ENCODE measurements at places on chromosomes 12 and 14.

- DNase-seq, result no peak
These were observed 21.5 kb downstream of the CACNA2D4 start for GRCh38 chr12:1896964-1897363.

DNA sequence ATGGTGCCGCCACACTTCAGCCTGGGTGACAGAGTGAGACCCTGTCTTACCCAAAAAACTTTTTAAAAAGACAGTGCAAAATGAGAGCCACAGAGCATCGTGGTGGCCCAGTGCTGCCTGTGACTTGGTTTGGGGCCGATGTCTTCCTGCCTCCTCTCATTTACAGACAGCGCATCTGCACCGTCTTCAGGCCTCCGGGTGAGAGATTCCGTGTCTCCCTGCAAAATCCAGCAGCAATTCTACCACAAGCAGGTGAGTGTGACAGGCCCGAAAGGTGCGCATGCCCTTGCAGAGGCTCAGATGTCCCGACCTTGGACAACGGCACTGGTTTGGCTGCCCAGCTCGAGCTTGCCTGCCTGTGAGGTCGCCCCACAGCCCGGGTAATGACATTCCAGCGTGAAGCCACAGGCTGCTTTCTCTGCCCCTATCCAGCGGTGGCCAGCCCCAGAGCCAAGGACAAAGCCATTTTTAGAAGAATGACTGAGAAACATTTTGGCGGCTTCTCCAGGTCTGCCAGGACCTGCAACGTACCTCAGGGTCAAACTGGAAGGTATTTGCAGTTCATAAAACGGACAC lies 70.3 kb upstream of the RFLNA start:
- DNase-seq, result no peak

DNA sequence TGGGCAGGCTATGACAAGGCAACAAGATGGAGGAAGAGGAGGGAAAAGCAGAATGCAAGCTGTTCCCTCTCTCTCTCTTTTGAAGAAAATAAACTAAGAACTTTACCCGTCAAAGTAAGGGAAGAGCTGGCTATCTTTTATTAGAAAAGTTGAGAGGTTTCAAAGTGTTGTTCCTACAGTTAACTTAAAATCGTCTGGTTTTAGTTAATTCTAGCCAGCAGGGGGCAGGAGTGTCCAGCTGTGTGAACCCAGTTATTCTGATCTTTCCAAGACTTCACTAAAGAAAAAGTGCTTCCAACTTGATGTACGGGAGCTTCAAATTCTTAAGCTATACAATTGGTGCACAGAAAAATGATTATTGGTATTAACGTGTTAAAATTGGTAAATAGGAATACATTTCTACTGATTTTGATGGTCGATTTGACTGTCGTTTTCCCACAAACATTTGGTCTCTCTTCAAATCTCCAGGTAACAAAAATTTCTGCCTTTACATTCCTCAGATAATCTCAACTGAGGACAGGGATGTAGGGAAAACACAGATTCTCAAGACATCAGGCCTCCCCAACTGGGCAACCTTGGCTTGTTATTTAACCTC lies 28.4 kb upstream of the MON2 start:
- DNase-seq, result peak; percentile 76

GRCh38 chr12:8907513-8907912 lies 6.8 kb upstream of the PHC1 start:
- DNase-seq, result no peak

Data from suppressor macrophage (primary cell).